GM10248 (cell line): ENCODE measurements at places on chromosomes 6 and 20.
A peak's percentile ranks its signal among the peaks of the same experiment; 100 is the strongest.

GRCh38 chr6:157546321-157546720, 165.3 kb downstream of the ZDHHC14 start:
- no peak for DNase-seq

DNA sequence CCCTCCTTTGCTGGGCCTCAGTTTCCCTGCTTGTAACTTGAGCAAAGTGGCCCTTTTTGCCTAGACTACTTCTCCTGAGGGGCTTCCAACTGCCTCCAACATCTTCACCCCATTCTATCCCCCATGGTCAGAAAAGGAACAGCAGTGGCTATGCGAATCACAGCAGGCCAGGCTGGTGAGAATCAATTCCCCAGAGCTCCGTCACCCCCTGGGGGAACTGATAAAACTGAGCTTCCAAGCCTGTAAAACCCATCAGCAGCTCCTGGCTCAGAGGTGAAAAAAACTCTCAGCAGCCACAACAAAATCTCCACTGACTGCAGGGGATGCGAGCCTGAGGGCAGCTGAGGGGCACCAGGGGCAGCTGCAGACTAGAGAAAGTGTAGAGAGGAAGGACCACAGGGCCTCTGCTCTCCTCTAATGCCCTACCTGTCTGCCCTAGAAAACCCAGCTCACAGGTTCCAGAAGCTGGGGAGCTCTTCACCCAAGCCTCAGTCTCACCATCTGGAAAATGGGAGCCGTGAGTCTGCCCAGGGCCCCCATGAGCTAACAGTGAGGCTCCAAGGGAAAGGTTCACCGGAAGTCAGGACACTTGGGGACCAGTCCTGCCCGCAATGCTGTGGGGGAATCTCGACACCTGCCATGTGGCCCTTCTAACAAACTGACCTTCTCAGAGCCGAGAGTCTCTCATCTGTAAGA, 120.6 kb downstream of the GRM4 start:
- no peak for DNase-seq

DNA sequence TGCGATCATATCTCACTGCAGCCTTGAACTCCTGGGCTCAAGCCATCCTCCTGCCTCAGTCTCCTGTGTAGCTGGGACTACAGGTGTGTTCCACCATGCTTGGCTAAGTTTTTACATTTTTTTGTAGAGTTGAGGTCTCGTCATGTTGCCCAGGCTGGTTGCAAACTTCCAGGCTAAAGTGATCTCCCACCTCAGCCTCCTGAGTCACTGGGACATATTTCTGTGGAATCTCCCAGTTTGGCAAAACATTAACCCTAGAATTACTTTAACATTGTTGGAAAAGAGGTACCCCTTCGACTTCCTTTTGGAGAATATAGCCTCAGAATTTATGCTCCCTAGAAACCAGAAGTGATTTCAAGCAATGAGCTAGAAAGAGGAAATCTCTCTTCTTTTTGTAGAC, 57.2 kb downstream of the SHLD1 start:
- no peak for DNase-seq

- no peak for DNase-seq
These were observed 6.2 kb downstream of the SLC9A8 start for GRCh38 chr20:49818816-49819215.

DNA sequence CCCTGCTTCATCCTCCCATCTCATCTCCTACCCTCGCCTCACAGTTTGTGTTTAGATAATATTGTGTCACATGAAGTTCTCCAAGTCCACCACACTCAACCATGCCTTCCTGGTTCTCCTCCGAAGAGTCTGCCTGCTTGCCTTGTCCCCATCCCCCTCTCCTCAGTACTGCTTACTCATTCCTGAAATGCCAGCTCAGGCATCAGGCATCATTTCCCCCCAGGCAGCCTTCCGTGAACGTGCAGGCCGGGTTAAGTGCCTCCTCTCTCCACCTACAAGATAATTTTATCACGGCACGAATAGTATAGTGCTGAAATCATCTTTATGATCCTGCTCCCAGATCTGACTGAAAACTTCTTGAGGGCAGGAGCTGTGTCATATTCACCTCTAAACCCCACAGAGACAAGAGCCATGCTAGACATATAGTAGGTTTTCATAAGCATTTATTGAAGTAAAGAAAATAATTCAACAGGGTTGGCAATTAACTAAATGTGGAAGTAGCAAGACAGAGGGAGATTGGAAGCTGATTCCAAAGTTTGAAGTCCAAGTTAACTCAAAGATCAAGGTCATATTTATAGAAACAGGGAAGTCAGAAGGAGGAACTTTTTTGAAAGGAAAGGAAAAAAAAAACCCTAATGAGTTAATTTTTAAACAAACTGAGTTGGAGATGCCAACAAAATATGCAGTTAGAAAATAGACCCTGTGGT, 48.7 kb upstream of the BMP2 start:
- DNase-seq, result no peak

DNA sequence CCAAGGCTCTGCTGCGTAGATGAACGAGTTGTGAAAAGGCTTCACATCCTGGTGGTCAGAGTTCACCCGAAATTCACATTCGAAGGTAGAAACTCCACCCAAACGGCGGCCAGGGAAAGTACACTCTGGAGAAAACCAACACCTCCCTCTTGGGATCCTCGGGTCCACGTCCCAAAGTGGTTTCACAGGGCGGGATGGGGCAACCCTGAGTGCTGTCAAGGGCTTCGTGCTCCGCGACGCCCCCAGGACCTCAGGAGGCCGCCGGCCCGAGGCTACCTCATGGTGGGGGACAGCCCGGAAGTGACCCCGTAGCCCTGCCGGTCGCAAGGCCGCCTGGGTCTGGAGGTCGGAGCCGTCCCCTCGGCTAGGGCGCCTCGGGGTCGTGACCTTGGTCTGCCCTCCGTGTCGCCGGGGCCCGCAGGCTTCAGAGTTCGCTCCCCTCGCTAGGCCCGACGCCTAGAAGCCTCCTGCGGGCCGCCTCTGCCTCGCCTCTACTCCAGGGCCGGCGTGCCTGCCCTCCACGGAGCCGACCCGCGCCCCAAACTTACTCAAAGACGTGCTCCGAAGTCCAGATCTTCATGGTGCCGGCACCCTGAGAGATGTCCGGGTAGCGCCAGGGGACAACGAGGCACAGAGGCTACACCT, at the start of gene PRELID3B:
PRELID3B (minus strand) TSS at position 636 of the 645 bp plus-strand sequence; CDS start at position 580, 56 bp downstream.
- peak; percentile 36 for DNase-seq
